Body of pancreas (tissue), 4 donors: ENCODE measurements at places on chromosomes 6 and 20. TPM values are rescaled to one million over a fixed set of nuclear protein-coding genes. Genes with fewer than 3 reads are reported as not detected.

DNA sequence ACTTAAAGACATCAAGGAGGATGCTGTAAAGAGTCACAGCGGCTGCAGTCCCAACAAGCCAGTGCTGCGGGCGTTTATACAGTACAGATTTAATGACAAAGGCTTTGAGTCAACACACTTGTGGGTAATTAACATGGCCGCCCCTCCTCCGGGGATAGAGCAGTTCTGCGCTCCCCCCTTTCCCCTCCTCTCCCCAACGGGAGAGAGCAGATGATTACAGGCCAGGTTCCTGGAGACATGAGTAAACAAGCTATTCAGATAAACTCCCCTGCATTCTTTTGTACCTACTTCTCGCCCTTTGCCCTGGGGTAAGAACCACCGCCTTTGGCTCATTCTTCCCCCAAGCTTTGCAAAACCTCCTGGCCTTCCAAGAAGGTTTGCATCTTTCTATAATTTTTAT, 23.6 kb upstream of the FABP7 start:
- no peaks in the 10 kb centered on the region for H3K27me3 ChIP-seq
- H3K27ac ChIP-seq = no peak overlapping the region
- H3K4me1 ChIP-seq = no peaks in the 10 kb centered on the region
- no peaks in the 10 kb centered on the region for H3K36me3 ChIP-seq
- H3K4me3 ChIP-seq = no peak overlapping the region
- no peak for DNase-seq

GRCh38 chr6:137661601-137662000, 167.4 kb upstream of the OLIG3 start:
- H3K4me1 ChIP-seq = peaks cover 50% of the 10 kb centered on the region
- DNase-seq = no peak
- H3K4me3 ChIP-seq = no peak overlapping the region
- peak overlapping the region; percentile 78 for H3K27ac ChIP-seq
- no peaks in the 10 kb centered on the region for H3K36me3 ChIP-seq
- H3K27me3 ChIP-seq = no peaks in the 10 kb centered on the region

GRCh38 chr6:42259841-42260395, 42.3 kb upstream of the MRPS10 start:
- no peaks in the 10 kb centered on the region for H3K27me3 ChIP-seq
- H3K4me3 ChIP-seq = no peak overlapping the region
- DNase-seq = no peak
- H3K27ac ChIP-seq = no peak overlapping the region
- H3K4me1 ChIP-seq = no peaks in the 10 kb centered on the region

DNA sequence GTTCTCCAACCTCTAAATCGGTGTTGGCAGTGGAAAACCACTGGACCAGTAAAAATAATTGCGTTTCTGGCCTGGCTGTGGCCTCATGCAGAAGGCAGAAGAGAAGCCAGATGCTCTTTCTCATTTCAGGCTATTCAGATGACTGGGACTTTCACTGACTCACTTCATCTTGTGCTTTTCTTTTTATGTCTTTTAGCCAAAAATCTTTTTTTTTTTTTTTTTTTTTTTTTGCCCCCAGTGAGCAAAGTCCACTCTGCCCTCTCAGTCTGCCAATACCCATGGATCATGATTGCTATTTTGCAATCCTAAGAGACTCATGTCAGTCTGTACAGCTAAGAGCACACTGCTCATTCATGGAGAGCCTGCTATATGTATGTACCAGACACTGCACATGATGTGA, 962.5 kb downstream of the KIF16B start:
- no peak overlapping the region for H3K4me3 ChIP-seq
- H3K36me3 ChIP-seq = no peaks in the 10 kb centered on the region
- H3K27ac ChIP-seq = no peak overlapping the region
- no peak for DNase-seq
- H3K27me3 ChIP-seq = no peaks in the 10 kb centered on the region

DNA sequence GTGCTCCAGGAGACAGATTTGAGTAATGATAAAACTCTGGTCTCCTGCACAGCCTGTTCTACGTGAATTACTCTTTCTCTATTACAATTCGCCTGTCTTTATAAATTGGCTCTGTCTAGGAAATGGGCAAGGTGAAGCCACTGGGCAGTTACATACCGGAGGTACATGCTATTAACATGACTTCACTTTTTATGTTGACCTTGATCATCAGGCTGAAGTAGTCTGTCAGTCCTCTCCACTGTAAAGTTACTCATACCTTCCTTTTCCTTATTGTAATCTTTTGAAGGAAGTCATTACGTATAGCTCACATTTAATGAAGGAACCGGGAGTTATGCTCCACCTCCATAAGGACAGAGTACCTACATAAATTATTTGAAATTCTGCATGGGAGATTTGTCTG, 19.9 kb upstream of the KHDC1 start:
- H3K4me3 ChIP-seq = no peak overlapping the region
- H3K27me3 ChIP-seq = no peaks in the 10 kb centered on the region
- no peak for DNase-seq
- H3K27ac ChIP-seq = no peak overlapping the region
- H3K36me3 ChIP-seq = no peaks in the 10 kb centered on the region

- no peak overlapping the region for H3K4me3 ChIP-seq
- H3K27me3 ChIP-seq = no peaks in the 10 kb centered on the region
- no peaks in the 10 kb centered on the region for H3K36me3 ChIP-seq
- no peaks in the 10 kb centered on the region for H3K4me1 ChIP-seq
- no peak overlapping the region for H3K27ac ChIP-seq
- DNase-seq = no peak
Measured at GRCh38 chr6:19632786-19633185, 204.4 kb upstream of the ID4 start.

DNA sequence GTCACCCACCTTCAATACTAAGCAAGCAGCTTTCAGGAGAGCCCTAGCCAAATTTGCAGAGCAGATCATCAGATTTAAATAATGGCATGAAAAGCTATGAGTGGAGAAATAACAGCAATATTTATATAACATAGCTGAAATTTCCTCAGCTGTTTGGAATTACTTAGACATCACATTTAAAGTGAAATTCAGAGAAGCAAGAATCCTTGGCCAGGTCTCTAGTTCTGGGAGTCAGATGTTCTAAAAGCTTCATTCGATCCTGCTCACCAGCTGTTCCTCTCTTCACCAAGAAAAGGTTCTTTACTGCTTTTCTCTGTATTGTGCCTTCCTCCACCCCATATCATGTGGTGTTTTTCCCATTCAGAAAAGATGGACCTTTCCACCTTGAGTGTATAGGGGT, 152.3 kb upstream of the JAG1 start:
- DNase-seq = no peak
- no peak overlapping the region for H3K4me3 ChIP-seq
- H3K27me3 ChIP-seq = no peaks in the 10 kb centered on the region
- no peak overlapping the region for H3K27ac ChIP-seq
- H3K4me1 ChIP-seq = no peaks in the 10 kb centered on the region

GRCh38 chr6:11012295-11012754, 31.8 kb downstream of the ELOVL2 start:
- no peaks in the 10 kb centered on the region for H3K27me3 ChIP-seq
- H3K36me3 ChIP-seq = no peaks in the 10 kb centered on the region
- no peak for DNase-seq
- peaks cover 8% of the 10 kb centered on the region for H3K4me1 ChIP-seq

DNA sequence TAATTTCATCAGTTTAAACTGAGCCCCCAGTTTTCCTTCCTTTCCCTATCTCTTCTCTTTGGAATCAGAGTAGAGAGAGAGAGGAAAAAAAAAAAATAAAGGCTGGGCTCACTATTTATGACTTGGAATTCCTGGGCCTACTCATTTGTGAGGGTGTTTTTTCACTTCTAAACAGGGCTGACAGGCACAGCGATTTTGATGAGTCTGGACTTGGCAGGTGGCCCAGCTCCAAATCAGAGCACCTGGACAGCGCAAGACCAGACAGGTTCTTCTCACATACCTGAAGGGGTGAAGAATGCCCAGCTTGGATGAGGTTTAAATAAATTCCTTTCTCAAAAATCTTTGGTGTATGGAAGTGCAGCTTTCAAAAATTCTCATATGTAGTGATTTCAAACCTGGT, 122.2 kb downstream of the KIF13A start:
- no peaks in the 10 kb centered on the region for H3K36me3 ChIP-seq
- H3K4me1 ChIP-seq = peaks cover 32% of the 10 kb centered on the region
- DNase-seq = peak; percentile 20
- no peak overlapping the region for H3K27ac ChIP-seq
- H3K4me3 ChIP-seq = no peak overlapping the region
- no peaks in the 10 kb centered on the region for H3K27me3 ChIP-seq

DNA sequence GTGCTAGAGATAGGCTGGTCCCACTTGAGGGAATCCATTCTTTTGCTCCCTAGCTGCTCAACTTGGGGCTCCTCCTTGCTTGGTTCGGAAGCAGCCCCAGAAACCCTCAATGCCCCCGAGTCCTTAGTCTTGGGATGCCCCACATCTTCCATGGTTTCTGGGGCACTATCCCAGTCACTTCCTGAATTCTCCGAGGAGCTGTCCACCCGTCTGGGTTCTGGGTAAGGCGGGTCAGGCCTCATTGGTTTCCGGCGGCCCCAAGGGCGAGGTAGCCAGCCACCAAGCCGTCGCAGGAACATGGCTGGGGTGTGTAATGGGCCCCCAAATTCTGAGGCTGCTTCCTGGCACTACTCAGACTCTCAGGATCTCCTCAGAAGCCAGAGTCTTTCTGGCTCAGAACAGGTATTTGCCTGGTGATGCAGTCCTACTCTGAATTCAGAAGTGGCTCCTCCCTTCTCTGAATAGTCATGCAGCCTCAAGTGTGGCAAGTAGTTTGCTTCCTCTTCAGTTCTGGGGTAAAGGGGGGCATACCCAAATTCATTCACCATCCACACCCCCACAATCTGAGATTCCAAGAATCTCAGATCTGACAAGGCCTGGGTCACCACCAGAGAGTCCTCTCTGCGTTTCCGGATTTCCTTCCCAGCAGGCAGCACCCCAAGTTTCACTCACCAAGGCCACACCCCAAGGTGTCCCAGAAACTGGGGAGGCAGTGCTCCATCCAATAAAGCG, 763 bp downstream of the C6orf47 start:
- peaks cover 5% of the 10 kb centered on the region for H3K36me3 ChIP-seq
- H3K27ac ChIP-seq = peak overlapping the region; percentile 85
- peak overlapping the region; percentile 81 for H3K4me3 ChIP-seq
- no peaks in the 10 kb centered on the region for H3K27me3 ChIP-seq

GRCh38 chr6:80446454-80447045, 340.1 kb downstream of the BCKDHB start:
- H3K27ac ChIP-seq = no peak overlapping the region
- no peak overlapping the region for H3K4me3 ChIP-seq
- no peaks in the 10 kb centered on the region for H3K36me3 ChIP-seq
- DNase-seq = no peak
- H3K27me3 ChIP-seq = no peaks in the 10 kb centered on the region
- H3K4me1 ChIP-seq = no peaks in the 10 kb centered on the region

DNA sequence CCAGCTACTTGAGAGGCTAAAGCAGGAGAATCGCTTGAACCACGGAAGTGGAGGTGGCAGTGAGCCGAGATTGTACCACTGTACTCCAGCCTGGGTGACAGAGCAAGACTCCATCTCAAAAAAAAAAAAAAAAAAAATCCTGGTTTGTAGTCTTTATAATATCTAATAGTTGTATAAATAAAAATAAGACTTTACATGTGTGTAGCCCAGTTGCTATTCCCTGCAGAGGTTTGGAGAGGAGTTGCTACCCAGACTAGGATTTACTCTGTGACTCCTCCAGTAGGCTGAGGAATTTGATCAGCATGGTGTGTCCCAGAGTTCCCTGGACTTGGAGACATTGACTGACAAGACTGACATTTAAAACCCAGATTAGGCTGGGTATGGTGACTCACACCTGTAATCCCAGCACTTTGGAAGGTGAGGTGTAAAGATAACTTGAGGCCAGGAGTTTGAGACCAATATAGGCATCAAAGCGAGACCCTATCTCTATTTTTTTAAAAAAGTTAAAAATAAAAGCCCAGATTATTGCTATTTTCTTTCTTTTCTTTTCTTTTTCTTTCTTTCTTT, 10.2 kb downstream of the CHMP4B start:
- H3K36me3 ChIP-seq = no peaks in the 10 kb centered on the region
- H3K27ac ChIP-seq = no peak overlapping the region
- no peaks in the 10 kb centered on the region for H3K27me3 ChIP-seq
- peaks cover 44% of the 10 kb centered on the region for H3K4me1 ChIP-seq

DNA sequence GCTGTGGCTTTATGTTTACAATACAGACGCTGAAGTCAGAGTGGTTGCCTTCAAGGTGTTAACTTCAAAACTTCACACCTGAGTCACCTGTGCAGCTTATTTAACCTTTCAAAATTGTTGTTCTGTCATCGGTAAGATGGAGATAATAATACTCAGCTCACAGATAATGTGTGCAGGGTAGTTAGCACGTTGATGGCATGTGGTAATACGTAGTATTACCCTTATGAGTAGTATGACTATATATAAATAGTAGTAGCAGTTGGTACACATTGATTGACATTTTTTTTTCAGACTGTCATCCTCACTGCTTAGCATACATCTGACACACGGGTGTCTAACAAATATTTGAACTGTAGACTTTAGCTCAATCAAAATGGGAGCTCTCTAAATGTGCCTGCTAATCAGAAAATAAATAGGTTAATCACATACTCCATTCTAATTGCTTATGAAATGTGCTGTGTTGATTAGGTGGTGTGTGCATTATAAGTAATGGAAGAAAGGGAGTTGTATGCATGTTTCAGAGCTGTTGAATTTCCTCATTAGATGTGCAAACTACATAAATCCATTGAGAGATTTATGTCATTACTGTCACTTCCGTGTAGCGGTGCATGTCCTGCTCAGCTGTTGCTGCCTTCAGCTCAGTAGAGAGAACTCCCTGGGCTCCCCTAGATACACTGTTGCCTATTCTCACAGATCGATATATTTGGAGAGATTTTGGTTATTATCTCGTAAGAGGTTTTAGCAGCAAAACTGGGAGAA, 11.2 kb upstream of the MROH8 start:
- DNase-seq = no peak
- peaks cover 5% of the 10 kb centered on the region for H3K36me3 ChIP-seq
- no peaks in the 10 kb centered on the region for H3K27me3 ChIP-seq

Gene MAP7
- total RNA-seq = 28.7 TPM

Gene SCRT2
- not detected for total RNA-seq

Gene C20orf144
- not detected for total RNA-seq

Gene TREM1
- total RNA-seq = not detected

Gene ADGRF1
- not detected for total RNA-seq

Gene FOXP4
- 8.6 TPM for total RNA-seq

Gene HEBP2
- total RNA-seq = 33.2 TPM

Gene F13A1
- 27.5 TPM for total RNA-seq

Gene ATP6V1G2
- 1.0 TPM for total RNA-seq
